ENCODE measurements at places on chromosomes 2 and 18.

DNA sequence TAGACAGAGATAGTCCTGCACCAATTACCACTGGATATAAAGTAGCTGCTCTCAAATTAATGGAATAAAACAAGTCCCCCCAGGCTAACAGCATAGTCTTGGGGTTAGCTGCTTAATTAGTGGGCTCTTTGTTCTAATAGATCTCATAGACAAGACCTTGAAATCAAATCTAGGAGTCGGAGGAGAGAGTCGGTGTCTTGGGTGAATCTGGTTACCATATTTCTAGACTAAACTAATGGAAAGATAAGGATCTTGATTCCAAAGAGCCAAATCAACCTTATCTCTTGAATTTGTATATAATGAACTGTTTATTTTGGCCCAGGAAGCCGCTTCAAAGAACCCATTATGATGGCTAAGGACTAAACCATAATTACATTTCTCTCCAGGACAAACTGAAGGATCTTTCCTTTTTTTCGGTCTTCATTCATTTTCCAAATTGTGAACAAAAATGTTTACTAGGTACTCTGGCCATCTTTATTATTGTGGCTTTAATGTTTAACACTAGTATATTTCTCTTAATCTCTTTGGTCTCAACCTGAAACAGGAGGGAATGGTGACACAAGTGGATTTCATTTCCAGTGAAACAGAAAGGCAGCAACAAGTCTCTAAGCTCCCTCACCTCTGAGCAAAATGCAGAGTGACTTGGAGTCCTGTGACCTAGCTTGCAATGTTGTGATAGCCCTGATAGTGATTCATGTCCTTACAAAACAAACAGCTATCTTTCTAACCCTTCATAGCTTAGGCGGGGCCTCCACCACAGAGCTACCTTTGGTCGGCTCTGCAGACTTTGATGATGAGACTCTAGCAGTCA, 137.9 kb upstream of the PARD3B start:
- peak; percentile 10 for DNase-seq

GRCh38 chr2:132489150-132489549, 72.5 kb downstream of the GPR39 start:
- DNase-seq = no peak

- DNase-seq = no peak
These were observed 296.4 kb downstream of the NDUFA10 start for GRCh38 chr2:239728751-239729150.

DNA sequence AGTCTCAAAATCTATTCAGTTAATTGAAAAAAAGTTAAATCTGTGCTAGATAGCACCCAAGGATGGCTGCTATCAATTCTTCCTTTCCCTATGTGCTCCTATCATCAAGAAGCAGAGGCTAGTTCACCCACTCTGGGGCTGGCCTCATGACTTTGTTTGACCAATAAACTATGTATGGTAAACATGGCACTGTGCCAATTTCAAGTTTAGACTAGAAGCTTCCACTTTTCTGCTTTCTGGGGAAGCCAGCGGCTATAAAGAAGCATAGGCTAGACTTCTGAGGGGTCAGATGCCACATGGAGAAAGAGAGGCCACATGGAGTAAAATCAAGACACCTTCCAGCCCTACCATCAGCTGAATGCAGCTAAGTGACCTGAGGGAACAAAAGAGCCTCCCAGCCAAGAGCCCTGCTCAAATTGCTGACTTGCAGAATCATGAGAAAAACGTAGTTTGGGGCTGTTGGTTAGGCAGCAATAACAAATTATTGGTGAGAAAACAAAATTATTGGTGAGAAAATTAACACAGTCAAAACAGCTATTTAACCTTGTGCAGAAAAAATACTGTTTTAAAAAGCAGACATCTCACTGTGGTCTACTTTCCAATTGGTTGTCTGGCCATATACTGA, 86.5 kb upstream of the SLC14A2 start:
- no peak for DNase-seq

- DNase-seq = no peak
These were observed 266.4 kb upstream of the ETAA1 start for GRCh38 chr2:67130531-67131256.

GRCh38 chr2:200226451-200227426, 79.8 kb upstream of the SPATS2L start:
- no peak for DNase-seq

DNA sequence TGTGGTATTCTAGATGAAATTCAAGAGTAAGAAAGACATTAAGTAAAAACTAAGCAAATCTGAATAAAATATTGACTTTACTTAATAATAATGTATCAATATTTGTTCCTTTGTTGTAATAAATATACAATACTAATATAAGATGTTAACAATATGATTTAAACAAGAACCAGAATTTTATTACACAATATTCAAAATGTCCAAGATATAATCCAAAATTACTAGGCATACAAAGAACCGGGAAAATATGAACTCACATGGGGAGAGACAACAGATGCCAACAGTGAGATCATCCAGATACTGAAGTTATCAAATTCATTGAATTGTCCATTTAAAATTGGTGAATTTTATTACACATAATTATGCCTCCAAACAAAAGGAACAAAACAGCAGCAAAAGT, 286.3 kb downstream of the AFF3 start:
- no peak for DNase-seq

- DNase-seq = no peak
These were observed 925.7 kb downstream of the EPHA4 start for GRCh38 chr2:220646424-220646823.

- no peak for DNase-seq
These were observed 11.4 kb upstream of the DYNC1I2 start for GRCh38 chr2:171675810-171676345.

- DNase-seq = no peak
These were observed 40.3 kb downstream of the MYCN start for GRCh38 chr2:15980605-15981098.

- DNase-seq = no peak
These were observed 456.6 kb downstream of the THSD7B start for GRCh38 chr2:137221797-137222492.

DNA sequence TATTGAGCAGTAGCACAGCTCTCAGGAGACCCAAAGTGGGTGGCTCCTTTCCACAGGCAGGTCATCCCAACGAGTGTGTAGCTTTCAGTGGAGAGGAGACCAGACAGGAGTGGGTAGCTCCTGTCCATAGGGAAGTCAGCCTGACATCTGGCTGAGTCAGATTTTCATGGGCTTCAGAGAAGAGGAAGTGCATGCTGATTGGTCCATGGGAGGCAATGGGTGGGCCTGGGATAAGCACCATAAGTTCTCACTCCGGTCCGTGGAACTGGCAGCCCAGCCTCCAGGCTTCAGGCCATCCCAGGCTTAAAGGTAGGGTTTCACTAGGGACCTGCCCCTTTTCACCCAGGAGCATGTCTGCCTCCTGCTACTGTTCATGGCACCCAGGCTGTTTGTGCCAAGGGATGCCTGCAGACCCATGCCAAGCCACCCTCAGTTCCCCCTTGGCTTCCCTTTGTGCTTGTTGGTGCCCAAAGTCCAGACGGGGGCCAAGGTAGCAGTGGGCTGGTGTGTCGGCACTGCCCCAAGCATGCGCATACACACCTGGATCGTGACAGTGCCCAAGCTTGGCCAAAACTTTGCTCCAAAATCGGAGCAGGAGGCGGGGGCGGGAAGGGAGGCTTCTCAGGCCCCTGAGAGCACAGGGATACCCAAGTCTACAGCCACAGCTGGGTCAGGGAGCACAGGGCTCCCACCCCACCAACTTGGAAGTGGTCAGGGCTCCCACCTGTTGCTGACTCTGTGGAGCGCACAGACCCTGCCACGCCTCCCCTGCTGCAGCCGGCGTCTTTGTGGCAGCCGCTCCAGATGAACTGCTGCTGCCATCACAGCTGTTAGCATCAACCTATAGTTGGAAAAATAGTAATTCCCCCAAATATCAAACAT, 26.4 kb downstream of the MARCHF7 start:
- no peak for DNase-seq

DNA sequence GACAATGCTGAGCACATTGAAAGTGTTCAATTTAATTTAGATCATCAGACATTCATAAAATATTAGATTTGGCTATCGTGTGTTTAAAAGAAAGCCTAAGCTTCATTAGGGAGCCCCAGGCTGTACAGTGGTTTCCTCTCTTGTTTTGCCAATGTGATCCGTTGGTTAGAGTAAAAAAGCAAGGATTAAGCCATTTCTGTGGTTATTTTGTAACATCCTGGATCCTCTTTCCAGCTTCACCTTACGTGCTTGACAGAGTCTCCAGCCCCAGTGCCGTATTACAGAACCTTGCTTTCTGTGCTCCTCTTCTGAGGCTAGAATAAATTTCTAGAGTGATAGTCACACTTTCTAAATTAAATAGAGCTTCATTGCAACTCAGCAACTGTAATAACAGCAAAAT, 289.3 kb upstream of the LINC00305 start:
- no peak for DNase-seq

DNA sequence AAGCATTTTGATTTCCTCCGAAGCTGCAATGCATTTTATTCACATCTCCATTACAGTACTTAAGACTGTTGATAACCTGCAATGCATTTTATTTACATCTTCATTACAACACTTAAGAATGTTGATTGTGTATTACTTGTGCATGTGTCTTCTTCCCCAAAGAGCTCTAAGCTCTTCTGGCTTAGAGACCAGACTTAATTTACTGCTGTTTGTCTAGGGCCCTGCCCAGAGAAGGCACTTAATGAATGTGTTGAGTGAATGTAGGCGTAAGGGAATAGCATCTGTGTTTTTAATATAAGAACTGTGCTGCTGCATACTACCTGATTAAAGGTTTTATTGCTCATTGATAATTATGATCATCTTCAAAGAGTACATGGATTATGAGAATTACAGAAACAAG, 295.6 kb downstream of the ZNF385B start:
- DNase-seq = no peak

DNA sequence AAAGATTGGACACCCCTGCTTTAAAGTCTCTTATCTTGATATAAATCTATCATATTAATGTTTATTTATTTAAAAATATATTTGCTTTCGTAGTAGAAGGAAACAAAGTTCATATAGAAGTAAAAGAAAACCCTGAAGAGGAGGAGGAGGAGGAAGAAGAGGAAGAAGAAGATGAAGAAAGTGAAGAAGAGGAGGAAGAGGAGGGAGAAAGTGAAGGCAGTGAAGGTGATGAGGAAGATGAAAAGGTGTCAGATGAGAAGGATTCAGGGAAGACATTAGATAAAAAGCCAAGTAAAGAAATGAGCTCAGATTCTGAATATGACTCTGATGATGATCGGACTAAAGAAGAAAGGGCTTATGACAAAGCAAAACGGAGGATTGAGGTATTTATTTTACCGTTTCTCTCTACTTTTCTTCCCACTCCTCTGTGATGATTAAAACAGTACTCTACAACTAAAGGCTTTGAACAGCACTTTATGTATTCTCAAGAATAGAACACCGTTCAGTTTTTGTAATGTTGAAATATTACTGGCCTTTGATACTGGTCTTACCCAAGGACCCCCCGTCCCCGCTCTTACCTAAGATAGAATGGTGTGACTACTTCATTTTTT, 39.2 kb downstream of the EIF5B start:
- no peak for DNase-seq

GRCh38 chr18:13124411-13124810, 94.1 kb upstream of the LDLRAD4 start:
- no peak for DNase-seq

DNA sequence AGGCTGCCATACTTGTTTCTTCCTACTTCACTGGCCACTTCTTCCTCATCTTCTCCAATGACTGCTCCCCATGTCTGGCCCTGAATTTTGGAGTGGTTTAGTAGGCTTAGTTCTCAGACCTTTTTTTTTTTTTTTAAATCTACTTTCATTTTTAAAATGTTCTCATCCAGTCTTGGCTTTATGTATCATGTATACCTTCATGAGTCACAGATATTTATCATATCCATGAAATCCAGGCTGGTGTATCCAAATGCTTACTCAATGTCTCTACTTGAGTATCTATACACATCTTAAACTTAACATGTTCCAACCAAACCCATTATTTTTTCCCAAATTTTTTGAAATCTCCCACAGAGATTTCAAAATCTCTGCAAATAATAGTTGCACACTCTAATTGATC, 26.3 kb upstream of the CFAP36 start:
- no peak for DNase-seq

DNA sequence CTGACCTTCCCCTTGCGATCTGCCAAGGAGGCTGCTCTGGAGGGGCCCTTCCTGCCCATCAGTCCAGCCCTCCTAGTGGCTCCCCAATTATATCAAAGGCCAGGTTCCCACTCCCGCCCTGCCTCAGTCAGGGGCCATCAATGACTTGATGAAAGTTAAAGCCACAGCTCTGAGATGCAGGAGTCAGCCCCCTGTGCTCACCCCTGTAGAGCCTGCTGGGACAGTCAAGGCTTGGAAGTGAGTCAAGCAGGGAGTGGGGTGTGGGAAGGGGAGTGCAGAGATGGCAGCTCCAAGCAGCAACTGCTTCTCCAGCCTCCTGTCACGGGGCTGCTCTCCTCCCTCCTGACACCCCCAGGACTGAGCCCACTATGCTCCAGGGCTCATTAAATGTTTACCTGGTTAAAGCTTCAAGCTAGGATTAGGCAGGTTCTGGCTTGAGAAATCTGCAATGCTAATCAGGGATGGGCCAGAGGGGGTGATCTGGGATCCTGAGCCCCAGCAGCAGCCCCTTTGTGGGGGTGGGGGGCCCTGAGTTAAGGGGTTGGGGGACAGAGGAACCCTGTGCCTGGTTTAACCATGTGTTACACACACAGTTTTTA, 42.7 kb upstream of the ALK start:
- no peak for DNase-seq

DNA sequence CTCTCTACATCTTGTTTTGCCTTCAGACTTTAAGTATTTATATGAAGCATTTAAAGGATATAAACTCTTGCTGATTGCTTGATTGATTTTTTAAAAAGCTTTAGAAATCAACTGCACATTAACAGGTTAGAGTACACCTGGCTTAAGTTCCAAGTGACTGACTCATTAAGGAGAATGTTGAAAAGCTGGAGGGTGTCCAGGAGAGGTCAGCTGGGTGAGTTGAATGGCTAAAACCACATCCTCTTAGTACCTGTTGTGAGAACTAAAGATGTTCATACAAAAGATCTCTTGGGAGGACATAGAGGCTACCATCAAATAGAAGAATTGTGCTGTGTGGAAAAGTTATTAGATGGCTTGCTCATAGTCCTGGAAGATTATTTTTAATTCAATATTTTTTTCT, 206.8 kb downstream of the TXNL1 start:
- DNase-seq = peak; percentile 9

DNA sequence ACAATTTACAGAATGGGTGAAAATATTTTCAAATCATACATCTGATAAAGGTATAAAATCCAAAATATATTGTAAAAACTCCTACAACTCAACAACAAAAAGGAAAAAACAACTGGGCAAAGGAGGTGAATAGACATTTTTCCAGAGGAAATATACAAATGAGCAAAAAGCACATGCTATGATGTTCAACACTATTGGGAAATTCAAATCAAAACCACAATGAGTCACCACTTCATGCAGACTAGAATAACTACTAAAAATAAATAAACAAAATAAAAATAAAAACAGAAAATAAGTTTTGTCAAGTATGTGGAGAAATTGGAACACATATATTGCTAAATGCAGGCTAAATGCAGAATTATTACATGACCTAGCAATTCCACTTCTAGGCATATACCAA, 120.9 kb downstream of the FSIP2 start:
- DNase-seq = no peak

GRCh38 chr2:234880551-234881211, 71.1 kb upstream of the SH3BP4 start:
- DNase-seq = peak; percentile 85
